ENCODE measurements at places on chromosomes 2 and 18.

- DNase-seq = no peak
Observed at GRCh38 chr18:9811978-9812377, 73.8 kb upstream of the TXNDC2 start.

DNA sequence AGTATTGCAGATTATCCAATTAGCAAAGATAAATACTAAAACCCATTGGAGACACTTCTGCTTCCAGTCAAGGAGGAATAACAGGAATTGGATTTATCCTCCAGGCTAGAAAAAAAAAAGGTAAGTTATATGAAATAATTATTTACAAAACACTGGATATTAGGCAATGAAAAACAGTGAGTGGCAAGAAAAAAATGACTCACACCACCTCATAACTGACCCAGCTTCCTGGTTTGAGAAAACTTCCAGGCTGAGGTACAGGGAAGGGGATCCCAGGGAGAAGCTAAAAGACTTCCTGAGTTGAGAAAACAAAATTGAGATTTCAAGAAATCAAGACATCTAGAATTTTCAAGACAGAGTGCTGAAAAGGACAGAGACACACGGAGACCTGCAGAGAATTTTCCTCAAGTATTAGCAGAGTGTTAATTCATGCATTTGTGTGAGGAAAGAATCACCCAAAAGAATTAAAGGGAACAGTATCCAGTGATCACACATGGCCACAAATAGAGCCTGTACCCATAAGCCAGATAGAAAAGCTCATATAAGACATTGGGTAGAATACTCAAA lies 17.4 kb downstream of the SRD5A2 start:
- no peak for DNase-seq

- DNase-seq = no peak
Observed at GRCh38 chr18:50973367-50974126, 5.7 kb downstream of the ELAC1 start.

DNA sequence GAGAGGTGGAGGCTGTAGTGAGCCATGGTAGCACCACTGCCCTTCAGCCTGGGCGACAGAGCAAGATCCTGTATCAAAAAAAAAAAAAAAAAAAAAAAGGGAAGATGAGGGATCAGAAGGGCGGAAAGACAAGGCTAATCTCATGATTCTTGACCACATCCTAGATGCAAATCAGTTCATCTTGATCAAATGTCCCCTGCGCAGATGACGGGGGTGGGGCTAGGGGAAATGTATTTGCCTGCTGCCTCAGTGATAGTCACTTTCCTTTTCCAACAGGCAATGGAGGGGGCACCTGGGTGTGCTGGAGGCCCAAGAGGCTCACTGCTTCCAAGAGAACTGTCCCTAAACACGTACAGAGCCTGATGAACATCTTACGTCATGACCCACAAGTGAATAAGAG lies 3.7 kb upstream of the EMILIN2 start:
- DNase-seq = no peak

DNA sequence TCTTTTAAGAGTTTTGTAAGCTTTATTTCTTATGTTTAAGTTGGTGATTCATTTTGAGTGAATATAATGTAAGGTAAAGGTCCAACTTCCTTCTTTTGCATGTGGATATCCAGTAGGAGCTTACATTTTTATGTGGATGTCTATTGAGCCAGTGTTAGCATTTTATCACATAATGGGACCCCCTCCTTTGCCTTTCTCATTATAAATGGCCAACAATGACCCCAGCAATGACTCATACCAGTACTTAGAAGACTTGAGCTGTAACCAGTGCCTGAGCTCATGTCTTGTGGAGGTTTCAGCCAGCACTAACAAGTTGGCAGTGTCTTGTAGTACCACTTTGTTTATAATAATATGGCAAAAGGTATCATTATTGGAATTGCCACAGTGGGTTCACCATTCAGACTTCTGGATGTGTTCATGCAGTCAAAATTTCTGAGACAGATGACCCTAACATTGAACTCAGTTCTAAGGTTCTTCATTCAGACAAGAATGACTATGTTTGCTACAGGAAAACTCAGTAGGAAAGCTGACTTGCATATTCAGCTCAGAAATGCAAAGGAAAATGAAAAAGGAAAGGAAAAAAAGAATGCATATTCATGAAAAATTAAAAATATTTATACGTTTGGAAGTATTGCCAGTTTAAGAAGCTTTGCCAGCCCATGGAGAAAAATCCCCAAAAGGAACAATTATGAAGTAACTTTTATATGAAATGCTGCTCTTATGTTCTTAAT lies 41.0 kb downstream of the CDKL4 start:
- no peak for DNase-seq

GRCh38 chr2:158313734-158314133 lies 142.8 kb downstream of the CCDC148 start:
- DNase-seq = no peak

Measured in activated naive CD4-positive, alpha-beta T cell (primary cell).